ENCODE measurements at places on chromosomes 7 and 10.

DNA sequence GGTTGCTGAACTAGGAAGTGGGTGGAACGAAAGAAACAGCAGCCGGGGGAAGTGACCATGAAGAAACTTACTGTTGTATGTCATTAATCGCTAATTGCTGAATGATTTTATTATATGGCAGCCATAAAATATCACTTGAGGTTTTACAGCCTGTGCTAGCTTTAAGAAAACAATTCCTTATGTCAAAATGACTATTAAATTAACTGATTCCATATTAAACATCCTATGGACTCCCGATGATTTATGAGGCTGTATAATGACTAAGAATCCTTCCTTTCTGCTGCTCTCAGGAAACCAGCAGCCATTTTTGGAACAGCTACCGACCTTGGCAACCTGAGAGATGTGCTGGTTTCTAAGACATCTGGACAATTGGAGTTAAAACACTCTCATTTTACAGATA, 421.9 kb downstream of the SORCS3 start:
- no peak for DNase-seq

DNA sequence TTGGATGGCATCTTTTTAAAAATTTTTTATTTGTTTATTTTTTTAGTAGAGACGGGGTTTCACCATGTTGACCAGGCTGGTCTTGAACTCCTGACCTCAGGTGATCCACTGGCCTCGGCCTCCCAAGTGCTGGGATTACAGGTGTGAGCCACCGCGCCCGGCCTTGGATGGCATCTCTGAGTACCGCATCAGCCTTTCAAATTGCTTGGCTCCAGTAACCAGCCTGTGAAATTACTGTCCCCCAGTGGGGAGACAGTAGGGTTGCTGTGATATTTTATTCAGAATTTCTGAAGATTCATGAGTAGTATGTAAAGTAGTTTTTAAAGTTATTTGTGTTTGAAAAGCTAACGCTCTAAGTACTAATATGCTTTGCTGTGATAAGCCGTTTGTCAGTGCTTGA, 1.2 kb downstream of the NUB1 start:
- DNase-seq, result no peak

- no peak for DNase-seq
Measured at GRCh38 chr10:77430530-77430929, 207.1 kb downstream of the KCNMA1 start.

- DNase-seq, result peak; percentile 92
Measured at GRCh38 chr10:63068246-63068645, 64.9 kb upstream of the NRBF2 start.

DNA sequence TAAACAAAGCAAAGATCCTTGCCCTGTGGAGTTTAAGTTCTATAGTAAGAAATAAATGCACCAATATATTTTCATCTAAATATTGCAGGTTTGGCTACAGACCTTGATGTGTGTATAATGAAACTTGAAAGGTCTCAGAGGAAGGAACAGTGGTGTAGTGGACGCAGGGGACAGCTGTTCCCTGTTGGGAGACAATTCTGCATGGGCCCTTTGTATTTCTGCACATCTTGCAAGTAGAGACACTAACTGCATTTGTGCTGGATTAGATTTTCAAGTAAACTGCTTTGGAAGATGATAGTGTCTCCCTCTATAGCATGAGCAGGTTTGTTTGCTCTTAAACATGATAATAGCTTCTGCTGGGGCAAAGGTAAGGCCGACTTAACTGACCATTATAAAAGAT, 57.5 kb upstream of the FAM133B start:
- no peak for DNase-seq

- no peak for DNase-seq
Measured at GRCh38 chr7:132381742-132382472, 194.4 kb downstream of the PLXNA4 start.

- DNase-seq, result no peak
Measured at GRCh38 chr7:92729172-92729571, 107.2 kb downstream of the CDK6 start.

DNA sequence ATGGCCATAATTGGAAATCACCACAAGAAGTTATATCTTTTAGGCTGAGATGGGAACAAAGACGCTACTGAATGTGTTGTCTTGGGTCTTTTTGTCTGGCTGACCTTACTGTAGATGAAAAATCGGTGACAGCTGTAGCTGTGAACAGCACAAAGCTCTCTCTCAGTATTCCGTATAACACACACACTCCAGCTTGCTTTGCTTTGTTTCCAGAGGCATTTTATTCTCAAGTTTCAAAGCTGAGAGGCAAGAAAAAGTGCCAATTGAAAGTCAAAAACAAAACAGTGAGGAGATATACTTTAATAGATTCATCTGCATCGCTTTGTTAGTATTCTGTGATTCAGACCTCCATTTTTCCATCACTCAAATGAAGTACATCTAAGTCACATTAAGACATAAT, 39.6 kb upstream of the CABCOCO1 start:
- DNase-seq, result no peak

DNA sequence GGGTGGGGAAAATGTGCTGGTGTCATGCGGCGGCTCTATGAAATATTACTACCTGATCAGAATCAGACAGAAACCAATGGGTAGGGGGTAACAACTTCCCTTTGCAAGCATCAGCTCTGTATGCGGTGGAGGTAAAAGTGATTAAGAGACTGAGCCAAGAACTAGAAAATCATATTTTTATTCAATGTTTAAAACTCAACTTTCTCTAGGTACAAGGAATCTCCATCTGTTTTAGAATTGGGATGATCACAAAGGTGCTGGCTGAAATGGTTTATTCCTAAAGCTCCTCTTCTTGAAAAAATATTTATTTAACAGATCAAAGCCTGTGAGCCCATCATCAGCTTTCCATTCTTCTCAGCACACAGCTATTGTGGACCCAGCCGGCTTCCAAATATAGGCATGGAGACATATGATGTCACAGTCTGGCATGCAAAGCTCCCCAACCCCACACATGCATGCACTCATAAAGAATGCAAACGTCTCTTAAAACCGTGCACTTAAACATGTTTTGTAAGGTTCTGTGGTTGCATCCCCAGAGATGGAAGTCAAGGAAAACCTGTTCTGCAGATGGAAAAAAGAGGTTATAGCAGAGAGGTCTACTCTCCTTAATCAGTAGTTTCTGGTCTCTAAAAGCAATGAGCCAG, 126.0 kb downstream of the SKIDA1 start:
- no peak for DNase-seq

DNA sequence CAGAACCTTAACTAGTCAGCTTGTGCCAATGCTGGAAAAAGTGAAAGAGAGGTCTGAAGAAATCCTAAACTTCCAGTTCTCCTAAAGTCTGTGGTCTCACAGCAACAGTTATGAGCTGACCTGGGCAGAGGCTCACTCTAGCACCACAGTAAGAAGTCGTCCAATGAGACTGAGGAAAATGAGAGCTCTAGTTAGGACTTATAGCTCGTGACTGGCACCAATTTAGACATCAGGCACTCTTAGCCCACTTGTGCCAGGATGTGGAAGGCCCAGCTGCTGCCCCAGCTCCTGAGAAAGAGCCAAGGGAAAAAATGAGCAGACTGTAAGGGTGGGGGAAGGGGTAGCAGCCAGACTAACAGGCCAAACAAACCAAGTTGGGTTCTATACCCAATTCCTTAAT, 7.6 kb downstream of the MMS19 start:
- DNase-seq, result no peak

- DNase-seq, result no peak
Measured at GRCh38 chr7:37028909-37029440, 304.7 kb upstream of the AOAH start.

DNA sequence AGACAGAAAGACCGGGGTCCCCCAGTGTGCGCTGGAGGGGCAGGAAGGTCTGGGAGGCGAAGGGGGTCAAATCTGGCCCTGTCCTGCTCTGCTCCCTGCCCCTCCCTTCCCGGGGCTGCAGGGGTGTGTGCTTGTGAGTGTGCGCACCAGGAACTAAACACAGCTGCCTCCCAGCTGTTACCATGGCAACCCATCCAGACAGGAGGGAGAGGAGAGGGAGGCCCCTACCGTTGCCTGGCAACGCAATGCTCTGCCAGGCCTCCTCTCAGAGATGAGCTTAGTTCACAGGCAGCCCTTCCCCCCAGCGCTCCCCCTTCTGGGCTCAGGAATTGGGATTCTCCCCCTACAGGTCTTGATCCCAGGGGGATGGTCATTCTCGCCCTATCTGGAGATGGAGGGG, 6.1 kb downstream of the NYAP1 start:
- peak; percentile 90 for DNase-seq

DNA sequence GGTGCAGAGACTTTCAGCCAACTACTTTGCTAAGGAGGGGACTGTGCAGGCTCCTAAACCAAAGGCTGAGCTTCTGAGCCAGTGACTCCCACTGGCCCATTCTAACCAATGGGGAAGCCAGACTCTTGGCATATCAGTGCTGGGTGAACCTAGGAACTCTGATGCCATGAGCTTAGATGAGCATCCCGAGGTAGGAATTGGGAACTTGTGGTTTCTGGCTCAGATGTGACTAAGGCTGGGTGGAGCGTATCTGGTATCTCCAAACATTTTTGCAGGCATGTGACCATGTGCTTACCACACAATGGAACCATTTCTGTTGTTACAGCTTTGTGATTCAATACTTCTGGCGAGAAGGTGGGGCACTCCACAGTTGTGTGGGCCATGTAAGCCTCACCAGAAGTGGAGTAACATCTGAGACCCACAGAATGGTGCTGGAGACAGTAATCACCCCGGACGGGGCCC, 2.5 kb upstream of the AVPI1 start:
- DNase-seq, result peak; percentile 90

GRCh38 chr7:48634116-48634632, 290.2 kb upstream of the CDC14C start:
- DNase-seq, result peak; percentile 79

- DNase-seq, result no peak
Measured at GRCh38 chr7:91007371-91007770, 256.9 kb upstream of the FZD1 start.

DNA sequence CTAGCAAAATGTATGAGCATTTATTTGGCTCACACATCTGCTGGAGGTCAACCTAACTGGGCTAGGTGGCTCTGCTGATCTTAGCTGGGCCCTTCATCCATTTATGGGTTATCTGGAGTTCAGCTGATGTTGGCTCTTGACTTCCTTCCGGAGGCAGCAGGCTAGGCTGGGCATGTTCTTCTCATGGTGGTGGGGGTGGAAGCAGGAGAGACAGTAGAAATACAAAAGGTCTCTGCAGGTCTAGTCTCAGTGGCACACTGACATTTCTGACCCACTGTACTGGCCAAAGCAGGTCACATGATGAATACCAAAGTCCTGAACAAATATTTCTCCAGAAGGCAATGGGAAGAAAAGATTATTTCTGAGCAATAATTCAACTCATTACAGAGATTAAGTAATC, 334.6 kb downstream of the CRPPA start:
- no peak for DNase-seq

DNA sequence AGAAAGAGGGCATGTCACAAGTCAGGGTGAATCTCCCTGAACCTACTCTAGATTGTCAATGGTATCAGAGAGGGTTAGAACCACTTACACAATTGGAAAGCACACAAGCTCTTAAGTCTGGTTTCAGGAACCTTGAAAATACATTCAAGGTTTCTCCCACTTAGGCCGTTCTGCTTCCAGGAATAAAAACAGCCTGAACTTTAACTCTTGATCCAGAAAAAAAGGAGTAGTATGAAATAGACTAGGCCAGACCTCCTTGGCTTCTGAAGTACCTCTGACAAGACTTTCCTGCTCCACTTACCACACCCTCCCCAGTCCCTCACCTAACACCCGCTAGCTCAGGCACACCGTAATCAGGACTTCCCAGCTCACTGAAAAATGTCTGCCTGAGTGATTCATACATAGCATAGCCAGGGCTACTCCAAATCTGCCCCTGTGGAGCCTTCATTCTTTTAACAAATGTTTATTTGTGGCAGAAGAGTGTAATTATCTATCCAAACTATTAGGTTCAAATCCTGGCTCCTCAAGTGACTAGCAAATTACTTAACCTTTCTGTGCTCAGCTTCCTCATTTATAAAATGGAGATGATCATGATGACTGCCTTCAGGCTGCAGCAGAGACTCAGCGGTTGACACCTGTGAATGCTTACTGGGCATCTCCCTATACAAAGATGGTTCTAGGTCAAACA, 30.3 kb upstream of the IL6 start:
- DNase-seq, result peak; percentile 15

GRCh38 chr10:52940921-52941320, 168.3 kb upstream of the MBL2 start:
- no peak for DNase-seq

- peak; percentile 30 for DNase-seq
Measured at GRCh38 chr10:119333146-119333792, 125.9 kb downstream of the GRK5 start.

DNA sequence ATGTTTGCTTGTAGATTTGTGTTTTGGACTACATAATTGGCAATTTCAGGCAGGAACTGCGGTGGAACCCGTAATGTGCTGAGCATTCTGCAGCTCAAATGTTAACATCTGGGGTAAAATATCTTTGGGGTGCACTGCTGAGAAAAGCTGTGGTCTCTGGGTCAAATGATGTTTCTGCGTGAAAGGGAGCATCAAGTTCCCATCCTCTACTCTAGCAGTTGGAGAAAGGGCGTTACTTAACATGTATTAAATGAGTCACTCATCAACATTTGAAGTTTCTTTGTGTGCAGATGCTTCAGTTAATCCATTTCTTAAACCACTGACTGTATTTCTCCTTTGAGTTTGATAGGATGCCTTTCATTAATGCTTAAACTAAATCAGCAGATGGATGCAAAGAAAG, 273.1 kb upstream of the PITRM1 start:
- peak; percentile 44 for DNase-seq

Data from MV-4-11 (cell line).